ENCODE measurements at places on chromosomes 16 and 17.

DNA sequence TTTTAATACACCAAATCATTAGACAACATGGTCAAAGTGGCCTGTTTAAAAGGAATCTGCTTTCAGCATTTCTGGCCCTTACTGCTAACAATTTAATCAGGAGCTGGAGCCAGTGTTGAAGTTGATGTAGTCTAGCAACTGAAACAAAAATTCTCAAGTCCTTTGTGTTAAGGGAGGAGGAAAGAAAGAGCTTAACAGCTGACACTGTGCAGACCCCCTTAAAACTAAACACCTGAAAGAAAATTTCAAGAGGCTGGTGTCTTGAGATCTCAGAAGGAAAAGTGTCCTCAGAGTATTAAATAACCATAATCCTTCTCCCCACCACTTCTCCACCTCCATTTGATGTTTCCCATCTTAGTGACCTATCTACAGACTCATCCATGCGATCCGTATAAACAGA is 232.1 kb downstream of the FTO start:
- no peak for DNase-seq

DNA sequence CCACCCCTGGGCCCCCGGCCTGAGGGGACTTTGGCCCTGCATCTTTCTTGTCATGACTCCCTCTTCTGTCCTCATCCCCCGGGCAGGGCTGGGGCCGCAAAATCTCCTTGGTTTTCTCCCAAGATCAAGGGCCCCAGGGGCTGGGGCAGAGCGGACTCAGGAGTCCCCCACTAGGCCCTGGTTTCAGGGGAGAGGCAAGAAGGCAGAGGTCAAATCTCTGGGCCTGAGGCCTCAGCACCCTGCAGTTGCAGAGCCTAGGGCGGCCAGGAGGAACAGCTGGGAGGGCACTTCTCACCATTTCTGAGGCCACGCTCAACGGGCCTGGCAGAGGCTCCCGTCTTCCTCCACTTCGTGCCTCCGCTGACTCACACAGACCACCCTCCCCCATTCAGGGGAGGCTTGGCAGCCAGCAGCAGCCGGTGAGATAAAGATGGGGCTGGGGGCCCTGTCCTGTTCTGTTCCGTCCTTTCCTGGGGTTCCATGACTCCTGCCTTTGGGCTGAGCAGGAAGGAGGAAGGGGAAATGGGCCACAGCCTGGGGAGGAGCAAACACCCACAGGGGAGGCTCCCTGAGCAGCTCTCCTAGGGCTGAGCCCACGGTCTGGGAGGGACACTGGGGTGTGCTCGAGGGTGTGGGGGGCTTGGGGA is 12.4 kb downstream of the ZSCAN10 start:
- no peak for DNase-seq

DNA sequence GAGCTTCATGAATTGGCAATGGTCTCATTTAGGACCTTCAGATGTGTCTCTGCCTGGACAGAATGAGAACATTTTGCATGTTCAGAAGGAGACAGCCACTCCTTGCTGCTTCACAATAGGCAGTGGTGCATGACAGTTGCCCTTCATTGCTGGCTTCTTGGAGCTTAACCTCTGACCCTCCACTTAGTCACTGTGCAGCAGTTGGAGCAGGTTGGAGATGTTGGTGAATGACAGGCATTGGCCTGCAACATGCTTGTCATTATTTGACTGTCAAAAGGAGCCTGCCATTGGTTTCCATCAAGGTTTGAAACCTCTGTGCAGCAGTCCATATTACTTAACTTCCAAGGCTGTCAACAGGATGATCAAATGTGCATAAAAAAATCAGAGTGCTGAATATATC is 22.7 kb downstream of the FTO start:
- no peak for DNase-seq

DNA sequence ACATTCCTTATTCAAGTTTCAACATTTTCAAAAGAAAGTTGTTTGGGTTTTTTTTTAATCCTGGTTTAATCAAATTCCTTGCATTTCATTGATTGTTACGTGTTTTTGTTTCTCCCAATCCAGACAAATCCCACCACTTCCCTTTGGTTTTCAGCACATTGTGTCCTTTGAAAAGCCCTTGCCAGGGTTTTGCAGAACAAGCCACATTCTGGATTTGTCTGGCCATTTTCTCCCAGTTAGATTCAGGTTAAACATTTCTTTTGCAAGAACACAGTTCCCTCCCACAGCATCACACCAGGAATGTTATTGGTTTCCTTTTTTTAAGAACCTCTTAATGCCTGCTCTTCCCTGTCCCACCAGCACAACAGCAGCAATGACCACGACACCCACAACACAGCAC is 278.0 kb upstream of the SALL1 start:
- no peak for DNase-seq

DNA sequence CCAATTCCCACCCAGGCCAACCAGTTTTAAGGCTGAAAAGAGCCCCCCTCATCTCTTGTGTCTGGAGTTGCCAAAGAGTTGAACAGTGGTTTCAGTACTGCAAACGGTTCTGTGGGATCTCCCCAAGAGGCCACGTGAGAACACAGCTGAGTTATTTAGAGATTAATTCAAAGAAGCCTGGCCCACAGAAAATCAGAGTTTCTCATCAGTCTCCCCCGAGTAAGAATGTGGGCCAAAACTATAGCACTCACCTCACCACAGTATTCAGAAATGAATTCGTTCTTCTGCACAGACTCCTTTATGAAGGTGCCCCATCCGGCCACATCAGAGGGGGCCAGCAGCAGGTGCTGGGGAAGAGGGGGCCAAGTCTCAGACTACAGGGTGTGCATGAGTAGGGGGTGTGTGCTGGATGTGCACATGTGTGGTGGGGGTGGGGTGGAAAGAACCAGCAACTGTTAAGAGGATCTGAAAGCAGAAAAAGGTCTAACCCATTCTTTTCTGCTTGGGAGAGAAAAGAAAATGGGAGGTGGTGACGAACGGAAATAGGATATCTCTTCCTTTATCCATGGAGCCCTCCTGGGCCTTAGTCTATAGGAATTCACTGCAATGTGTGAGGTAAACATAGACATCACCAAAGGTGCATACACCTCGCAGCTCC is 22.6 kb downstream of the CNTNAP1 start:
- no peak for DNase-seq

GRCh38 chr16:66933776-66934137 is 445 bp downstream of the CIAO2B start:
- DNase-seq, result no peak

- DNase-seq, result no peak
Measured at GRCh38 chr17:30273373-30273772, 18.4 kb downstream of the BLMH start.

- DNase-seq, result no peak
Measured at GRCh38 chr16:56700195-56700594, 17.9 kb downstream of the MT1X start.

Data from NCI-H446 (cell line).